AG04450 (cell line): ENCODE measurements at places on chromosomes 7 and 10. TPM values are rescaled to one million over a fixed set of nuclear protein-coding genes. Genes with fewer than 3 reads are reported as not detected.

- DNase-seq = no peak
Observed at GRCh38 chr7:45196374-45196773, 38.8 kb downstream of the RAMP3 start.

- DNase-seq = no peak
Observed at GRCh38 chr10:43890124-43890523, 241.4 kb upstream of the ZNF32 start.

GRCh38 chr7:43769281-43769680 is 10.8 kb downstream of the BLVRA start:
- DNase-seq = no peak

- no peak for DNase-seq
Observed at GRCh38 chr10:71978476-71978875, 14.3 kb downstream of the CHST3 start.

DNA sequence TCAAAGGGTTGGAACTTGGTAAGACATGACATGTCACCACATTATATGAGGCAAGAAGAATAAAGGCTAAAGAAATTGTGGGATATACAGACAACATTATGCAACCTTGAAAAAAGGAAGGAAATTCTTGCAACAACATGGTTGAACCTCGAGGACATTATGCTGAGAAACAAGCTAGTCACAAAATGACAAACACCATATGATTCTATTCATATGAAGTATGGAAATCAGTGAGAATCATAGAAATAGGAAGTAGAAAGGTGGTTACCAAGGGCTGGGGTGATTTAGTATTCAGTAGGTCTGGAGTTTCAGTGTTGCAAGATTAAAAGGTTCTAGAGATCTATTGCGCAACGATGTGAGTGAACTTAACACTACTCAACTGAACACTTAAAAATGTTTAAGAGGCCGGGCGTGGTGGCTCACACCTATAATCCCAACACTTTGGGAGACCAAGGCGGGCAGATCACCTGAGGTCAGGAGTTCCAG is 126.9 kb upstream of the TBX20 start:
- DNase-seq = no peak

DNA sequence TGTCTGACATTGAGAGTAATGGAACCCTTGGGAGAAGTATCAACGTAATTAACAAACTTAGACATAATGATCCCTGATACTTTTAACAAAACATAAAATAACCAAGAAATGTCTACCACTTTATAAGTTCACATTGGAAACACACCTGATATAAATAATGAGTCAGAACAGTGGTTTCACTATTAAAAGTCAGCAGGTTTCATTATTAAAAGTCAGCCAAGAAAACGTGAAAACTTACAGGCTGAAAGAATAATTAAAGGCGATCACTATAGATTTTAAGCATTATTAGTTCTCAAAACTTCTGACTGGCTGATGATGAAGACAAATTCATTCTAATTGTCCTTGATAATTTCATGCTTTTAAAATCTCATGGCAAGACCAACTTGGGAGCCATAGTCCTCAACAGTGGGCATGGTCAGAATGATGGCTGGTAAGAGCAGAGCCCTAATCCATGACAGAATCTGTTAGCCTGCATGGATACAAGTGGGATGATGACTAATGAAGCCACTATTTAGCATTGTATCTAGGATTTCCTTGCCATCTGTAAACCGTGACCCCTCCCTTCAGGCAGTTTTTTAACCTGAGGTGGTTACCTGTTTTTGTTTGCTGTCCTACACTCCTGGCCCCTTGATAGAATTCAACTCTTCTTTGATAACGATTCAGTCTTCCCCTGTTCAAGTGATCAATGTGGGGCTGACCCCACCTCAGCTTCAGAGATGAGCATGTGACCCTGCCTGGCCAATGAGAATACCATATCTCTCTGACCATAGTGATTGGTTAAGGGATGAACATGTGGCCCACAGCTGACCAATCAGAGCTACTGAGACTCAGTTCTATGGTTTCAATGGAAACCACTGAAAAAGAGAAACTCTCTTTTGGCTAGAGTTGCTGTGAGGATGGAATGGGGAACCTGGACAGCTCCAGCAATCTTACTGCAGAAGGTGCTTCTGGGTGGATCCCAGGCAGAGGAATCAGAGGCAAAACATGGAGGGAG is 151.0 kb downstream of the PLPP4 start:
- no peak for DNase-seq

- DNase-seq = no peak
Observed at GRCh38 chr7:151079199-151079910, 1.3 kb downstream of the FASTK start.

DNA sequence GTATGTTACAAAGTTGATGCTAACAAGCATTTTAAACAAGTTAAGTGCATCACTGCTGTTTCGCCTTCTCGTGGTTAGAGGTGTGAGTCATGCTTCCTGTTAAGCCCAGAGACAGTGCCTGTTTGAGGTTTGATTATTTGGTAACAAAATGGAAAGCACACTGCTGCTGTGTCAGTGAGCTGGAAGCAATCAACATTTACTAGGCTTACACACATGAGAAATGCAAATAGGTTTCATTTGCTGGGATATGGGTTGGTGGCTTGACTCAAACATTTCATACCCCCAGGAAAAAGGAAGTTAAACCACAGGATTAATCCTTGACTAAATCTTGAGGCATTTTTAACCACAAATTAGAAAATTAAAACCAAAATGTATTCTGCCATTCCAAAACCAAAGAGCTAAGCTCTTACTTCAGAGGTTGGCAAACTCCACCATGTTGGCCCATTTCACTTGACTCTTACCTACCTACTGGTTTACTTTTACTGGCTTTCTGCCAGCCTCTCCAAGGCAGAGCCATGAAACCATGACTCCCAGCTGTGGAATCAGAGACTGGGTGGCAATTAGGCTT is 139.2 kb downstream of the ETV1 start:
- peak; percentile 93 for DNase-seq

DNA sequence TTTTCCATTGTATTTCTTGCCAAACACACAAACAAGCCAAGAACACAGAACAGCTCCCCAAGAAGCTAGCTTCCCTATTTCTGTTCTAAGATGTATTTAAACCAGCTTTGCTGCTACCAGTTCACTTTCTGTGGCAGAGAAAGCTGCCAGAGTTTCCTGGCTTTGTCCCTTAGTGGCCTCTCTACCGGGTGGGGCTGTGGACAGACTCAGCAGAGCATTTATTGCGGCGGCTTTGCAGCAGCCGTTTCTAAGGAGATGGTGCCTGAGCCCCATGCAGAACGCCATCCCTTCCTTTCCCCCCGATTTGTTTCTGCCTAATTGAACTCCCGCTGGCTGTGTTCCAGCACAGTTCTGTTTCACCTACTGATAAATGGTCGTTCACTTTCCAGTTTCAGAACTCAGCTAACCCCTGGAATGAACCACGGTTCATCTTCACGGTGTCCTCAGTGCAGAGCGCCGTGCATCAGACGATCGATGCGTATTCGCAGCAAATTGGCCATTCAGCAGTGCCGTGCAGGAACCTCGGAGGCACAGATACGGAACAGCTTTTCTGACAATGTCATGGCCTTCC is 33.8 kb upstream of the SFMBT2 start:
- no peak for DNase-seq

GRCh38 chr10:14326581-14326980 is 4.1 kb downstream of the FRMD4A start:
- DNase-seq = no peak

- DNase-seq = no peak
Observed at GRCh38 chr10:42874713-42875387, 92.3 kb downstream of the BMS1 start.

GRCh38 chr7:5216931-5217330 is 26.9 kb downstream of the WIPI2 start:
- no peak for DNase-seq

- no peak for DNase-seq
Observed at GRCh38 chr10:21953585-21954057, 49.9 kb downstream of the DNAJC1 start.

GRCh38 chr7:86775203-86775602 is 131.5 kb downstream of the GRM3 start:
- DNase-seq = no peak

- no peak for DNase-seq
Observed at GRCh38 chr7:117012696-117013095, 59.4 kb downstream of the ST7 start.

- DNase-seq = no peak
Observed at GRCh38 chr10:120503689-120504088, 46.7 kb downstream of the PLPP4 start.

- DNase-seq = no peak
Observed at GRCh38 chr10:15265056-15265455, 96.6 kb upstream of the NMT2 start.

DNA sequence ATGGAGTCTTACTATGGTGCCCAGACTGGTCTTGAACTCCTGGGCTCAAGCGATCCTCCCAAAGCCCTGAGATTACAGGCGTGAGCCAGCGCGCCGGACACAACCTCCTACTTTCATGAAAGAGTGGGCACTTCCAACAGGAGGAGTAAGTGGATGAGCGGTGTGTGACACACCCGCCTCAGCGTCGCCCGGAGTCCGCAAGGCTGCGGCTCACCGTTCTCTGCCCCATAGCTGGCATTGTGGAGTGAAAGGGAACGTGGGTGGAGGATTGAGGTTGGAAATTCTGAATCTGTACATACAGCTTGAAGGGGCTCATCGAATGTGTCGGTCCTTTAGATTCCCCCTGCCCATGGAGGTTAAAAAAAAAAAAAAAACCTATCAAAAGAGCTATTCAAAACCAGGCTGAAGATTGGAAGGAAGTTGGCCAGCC is 524 bp upstream of the PRXL2A start:
- no peak for DNase-seq

DNA sequence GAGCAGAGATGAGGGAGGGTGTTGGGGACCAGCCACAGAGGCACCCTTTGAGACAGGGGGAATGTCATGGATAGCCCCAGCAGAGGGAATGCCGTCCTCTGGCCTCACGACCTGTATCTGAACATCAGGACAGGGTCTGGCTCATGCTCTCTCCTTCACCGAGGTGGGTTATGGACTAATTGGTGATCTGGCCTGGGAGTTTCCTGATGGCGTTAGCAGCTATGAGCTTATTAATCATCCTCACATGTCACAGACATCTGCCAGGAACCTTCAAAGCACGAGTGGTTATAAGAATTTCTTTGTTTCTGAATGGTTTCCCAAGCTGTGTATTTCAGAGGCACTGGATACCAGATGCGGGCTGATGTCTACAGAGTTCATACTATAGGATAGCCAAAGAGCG is 6.9 kb downstream of the CPA4 start:
- no peak for DNase-seq

DNA sequence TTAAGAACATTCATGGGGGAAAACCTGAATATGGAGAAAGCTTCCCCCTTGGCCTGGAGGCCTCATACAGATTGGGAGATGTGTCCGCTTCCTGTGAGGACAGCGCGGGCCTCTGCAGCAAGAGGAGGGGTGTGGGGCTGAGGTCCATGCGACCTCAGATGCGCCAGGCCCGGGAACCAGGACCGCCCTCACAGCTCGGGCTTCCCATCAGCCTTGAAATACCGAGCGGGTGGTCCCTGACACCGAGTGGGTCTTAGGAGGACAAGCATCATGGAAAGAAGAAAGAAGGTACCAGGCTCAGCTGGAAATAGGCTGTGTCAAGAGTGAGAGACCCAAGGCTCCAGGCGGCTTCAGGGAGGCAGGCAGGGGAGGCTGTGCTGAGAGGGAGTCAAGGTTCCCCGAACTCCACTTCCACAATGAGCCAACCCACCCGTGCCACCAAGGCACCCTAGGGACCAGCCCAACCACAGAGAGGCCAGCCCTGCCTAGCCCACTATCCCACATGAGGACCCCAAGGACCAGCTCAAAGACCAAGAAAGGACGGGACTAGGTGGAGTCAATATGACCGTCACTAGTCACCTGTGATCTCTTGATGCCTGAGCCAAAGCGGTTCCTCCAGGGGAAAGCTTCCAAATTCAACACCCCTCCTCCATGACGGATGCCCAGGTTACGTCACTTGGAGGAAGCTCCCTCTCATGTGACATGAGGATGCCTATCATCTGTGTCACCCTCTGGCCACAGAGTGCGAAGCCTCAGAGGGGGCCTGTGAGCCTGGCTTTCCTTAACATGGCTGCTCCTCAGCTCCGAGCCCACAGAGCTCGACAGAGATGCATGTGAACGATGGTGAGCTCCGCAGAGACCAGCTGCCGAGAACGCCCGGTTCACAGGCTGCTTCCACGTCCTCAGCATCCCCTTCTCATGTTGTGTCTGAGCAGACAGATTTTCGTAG is 103.7 kb downstream of the TCERG1L start:
- DNase-seq = no peak

- peak; percentile 10 for DNase-seq
Observed at GRCh38 chr10:115861864-115862263, 411.1 kb downstream of the GFRA1 start.

GRCh38 chr7:28528899-28529298 is 116.6 kb downstream of the CREB5 start:
- no peak for DNase-seq

DNA sequence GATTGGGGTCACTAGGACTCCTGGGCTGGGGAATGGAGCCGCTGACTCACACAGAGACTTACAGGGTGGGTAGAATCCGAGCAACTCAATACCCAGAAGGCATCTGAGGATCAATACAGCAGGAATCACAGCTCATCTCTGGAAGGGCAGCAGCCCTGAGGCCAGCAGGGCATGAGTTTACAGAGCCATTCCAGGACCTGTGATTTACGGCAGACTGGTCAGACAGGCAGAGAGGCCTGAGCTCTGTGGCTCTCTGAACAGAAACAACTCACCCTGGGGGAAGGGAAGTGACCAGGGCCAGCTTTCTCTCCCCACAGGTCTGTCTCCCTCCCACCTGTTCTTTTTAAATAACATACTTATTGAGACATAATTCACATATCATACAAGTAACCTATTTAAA is 88.2 kb upstream of the CXCL12 start:
- DNase-seq = no peak

- no peak for DNase-seq
Observed at GRCh38 chr10:23432639-23433038, 6.2 kb upstream of the OTUD1 start.

DNA sequence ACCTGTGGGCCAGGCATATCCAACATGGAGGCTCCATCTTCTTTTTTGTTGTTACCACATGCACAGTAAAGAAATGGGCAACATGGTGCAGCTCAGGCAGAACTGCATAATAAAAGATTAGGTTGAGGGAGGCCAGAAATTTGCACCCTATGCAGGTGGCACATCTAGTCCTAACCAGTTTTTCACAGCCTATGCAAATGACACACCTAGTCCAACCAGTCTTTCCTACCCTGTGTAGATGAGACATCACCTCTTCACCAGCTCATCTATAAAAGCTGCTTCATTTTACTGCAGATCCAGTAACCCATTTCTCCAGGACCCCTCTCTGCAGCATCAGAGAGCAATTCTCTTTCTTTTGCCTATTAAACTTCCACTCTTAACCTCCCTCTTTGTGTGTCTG is 411.0 kb upstream of the PCDH15 start:
- no peak for DNase-seq

- DNase-seq = no peak
Observed at GRCh38 chr10:121262774-121263430, 335.3 kb downstream of the FGFR2 start.

The PRSS37 gene
- polyA plus RNA-seq = not detected in 2 replicates

The CALHM1 gene
- polyA plus RNA-seq = not detected in 2 replicates

The C10orf53 gene
- not detected in 2 replicates for polyA plus RNA-seq

The MTG1 gene
- 36.1 and 40.2 TPM in 2 replicates for polyA plus RNA-seq

The DNAH11 gene
- not detected in 2 replicates for polyA plus RNA-seq

The NAT16 gene
- 0.02 and 0.05 TPM in 2 replicates for polyA plus RNA-seq

The CLEC2L gene
- polyA plus RNA-seq = not detected in 2 replicates

The NODAL gene
- not detected in 2 replicates for polyA plus RNA-seq

The MLLT10 gene
- polyA plus RNA-seq = 35.3 and 41.0 TPM in 2 replicates

The ATOH7 gene
- polyA plus RNA-seq = 0.06 TPM in 1 of 2 replicates, not detected in the other

The SEMA3A gene
- polyA plus RNA-seq = 61.9 and 80.2 TPM in 2 replicates
